Heart right ventricle (tissue), 16 donors: ENCODE measurements at places on chromosomes 7 and 10. TPM values are rescaled to one million over a fixed set of nuclear protein-coding genes. Genes with fewer than 3 reads are reported as not detected.
A peak's percentile ranks its signal among the peaks of the same experiment; 100 is the strongest.

The FAM241B gene
- 3.4 TPM for total RNA-seq

DNA sequence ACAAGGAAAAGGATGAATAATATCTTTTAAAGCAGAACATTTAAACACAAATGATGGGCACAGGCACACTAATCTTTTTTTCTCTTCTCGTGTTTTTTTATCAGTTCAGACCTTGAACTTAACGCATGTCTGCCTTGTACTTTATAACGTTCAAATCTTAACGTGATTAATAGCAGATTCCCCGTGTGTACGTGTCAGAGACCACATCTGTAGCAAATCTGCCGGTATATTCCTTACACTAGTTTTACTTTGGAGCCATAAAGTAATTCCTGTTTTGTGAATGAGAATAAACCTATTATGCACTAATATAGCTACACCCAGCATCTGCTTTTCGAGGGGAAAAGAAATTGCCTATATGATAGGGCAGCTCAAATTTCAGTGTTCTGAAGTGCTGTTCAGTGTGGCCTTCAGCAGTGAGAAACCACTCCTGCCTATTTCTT lies 166.0 kb upstream of the TCF7L2 start:
- no peak for DNase-seq

The PDE6C gene
- not detected for total RNA-seq

DNA sequence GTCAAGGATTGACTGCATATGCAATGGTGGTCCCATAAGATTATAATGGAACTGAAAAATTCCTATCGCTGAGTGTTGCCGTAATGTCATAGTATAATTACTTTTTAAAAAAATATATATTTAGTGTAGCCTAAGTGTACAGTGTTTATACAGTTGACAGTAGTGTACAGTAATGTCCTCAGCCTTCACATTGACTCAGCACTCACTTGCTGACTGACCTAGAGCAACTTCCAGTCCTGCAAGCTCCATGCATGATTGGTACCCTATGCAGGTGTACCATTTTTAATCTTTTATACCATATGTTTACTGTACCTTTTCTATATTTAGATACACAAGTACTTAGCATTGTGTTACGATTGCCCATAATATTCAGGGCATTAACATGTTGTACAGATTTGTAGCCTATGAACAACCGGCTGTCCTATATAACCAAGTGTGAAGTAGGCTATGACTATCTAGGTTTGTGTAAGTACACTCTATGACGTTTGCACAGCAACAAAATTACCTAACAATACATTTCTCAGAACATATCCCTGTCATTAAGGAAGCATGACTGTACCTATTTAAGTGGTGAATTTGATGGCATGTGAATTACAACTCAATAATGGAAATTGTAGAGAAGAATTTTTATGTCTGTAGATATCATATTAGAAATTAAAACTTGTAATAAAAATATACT lies 40.9 kb downstream of the CCNY start:
- no peak for DNase-seq

GRCh38 chr7:102271158-102271798 lies 15.4 kb upstream of the SH2B2 start:
- no peak for DNase-seq

GRCh38 chr7:35007768-35008167 lies 29.5 kb downstream of the DPY19L1 start:
- DNase-seq, result no peak

The MRLN gene
- not detected for total RNA-seq

DNA sequence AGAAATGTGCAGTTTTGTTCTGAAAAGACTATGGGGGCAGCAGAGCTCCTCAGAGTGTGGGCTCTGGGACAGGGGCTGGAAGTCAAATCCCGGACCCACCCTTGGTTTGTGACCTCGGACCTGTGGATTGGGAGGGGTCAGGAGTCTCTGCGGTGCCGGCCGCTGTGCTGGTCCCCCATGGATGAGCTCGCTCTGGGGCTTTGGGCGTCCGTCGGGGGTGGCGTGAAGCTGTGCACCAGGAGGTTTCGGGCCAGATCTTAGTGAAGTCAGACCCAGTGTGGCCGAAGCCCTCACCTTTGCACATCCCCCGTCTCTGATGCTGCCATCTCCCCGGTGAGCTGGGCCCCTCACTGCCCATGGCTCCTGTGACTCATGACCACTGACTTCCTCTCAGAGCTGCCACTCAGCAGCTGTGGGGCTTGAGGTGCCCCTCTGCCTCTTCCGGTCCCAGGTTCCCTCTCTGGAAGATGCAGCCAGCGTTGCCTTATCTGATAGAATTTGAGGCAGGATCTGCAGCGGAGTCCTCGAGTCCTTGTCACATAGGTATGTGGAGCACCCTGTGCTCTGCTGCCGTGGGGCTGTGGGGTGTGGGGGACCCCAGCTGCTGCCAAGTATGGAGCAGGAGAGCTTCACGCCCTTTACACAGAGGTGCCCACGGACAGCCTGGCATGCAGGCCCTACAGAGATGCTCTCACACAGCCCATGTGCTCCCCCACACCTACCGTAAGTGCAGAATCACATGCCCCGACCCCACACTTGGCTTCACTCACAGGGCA lies 11.4 kb upstream of the SCART1 start:
- DNase-seq, result no peak

DNA sequence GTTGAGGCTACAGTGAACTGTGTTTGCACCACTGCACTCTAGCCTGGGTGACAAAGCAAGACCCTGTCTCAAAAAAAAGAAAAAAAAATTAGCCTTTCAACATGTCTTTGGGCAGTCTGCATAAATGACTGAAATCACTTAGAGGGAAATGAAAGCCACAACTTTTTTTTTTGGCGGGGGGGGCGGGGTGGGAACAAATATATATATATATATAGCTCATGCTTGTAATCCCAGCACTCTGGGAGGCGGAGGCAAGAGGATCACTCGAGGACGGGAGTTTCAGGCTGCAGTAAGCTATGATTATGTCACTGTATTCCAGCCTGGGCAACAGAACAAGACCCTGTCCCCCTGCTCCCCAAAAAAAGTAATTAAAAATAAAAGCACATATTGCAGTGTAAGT lies 23.4 kb upstream of the MICU1 start:
- DNase-seq, result no peak

- DNase-seq, result no peak
These were observed 148.6 kb upstream of the LAMB4 start for GRCh38 chr7:108278776-108279175.

DNA sequence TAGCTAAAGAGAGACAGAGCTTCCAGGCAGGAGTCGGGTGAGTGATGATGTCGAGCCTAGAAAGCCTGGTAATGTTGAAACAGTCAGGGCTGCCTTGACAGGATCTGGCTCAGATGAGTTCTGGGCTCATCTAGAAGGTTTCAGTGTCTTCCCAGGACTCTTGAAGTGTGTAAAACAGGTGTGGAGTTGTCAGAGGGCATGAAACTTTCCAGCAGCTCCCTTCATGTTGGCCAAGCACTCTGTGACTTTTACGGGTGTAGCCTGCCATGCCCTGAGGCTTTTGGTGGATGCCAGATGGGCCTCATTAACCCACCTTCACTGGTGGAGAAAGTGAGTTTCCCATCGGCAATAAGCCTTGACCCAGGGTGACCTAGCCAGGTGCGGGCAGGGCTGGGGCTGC lies 66.4 kb upstream of the PDCD4 start:
- no peak for DNase-seq

DNA sequence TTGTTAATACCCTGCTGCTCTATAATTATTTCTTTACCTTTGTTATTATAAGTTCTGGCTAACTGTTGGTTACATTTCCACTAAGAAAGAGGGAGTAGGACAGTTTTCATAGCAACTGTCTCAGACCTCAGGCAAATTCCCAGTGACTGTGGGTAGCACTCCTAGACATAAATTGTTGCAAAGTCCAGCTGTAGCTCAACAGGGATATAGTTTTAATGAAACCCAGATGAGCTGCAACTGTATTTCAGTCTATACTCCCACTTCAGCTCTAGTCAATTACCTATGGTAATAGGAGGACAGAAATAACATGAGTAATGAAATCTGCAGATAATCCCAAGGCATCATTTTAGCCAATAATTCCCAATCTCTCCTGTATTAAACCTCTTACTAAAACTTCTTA lies 103.0 kb upstream of the SEMA3A start:
- DNase-seq, result no peak

DNA sequence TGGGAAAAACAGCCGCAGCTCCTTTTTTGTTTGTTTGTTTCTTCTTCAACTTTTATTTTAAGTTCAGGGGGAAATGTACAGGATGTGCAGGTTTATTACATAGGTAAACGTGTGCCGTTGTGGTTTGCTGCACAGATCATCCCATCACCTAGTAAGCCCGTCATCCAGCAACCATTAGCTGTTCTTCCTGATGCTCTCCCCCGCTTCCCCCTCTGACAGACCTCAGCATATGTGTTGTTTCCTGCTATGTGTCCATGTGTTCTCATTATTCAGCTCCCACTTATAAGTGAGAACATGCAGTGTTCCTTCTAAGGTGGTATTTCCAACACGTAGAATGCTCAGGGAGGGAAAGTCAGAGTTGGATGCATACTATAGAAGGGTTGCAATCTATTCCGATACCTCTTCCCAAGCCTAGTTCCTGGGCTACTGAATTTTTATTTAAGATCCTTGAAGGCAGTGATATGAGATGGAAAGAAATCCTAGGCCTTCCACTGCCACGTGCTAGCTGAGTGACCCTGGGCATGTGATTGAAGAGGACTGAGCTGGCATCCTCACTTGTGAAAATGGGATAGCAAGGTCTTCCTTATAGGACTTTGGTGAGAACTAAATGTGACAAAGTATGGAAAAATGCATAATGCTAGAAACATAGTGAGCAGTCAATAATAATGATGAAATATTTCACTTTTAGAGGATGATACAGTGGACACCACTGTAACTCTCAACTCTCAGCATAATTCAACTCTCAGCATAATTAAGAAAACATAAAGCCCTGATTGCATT lies 278.5 kb downstream of the REEP3 start:
- DNase-seq, result no peak

- DNase-seq, result no peak
These were observed 229.0 kb upstream of the SP4 start for GRCh38 chr7:21198921-21199320.

The ATP6V1F gene
- total RNA-seq, result 139 TPM

GRCh38 chr10:81027223-81027622 lies 489.5 kb downstream of the SH2D4B start:
- no peak for DNase-seq

DNA sequence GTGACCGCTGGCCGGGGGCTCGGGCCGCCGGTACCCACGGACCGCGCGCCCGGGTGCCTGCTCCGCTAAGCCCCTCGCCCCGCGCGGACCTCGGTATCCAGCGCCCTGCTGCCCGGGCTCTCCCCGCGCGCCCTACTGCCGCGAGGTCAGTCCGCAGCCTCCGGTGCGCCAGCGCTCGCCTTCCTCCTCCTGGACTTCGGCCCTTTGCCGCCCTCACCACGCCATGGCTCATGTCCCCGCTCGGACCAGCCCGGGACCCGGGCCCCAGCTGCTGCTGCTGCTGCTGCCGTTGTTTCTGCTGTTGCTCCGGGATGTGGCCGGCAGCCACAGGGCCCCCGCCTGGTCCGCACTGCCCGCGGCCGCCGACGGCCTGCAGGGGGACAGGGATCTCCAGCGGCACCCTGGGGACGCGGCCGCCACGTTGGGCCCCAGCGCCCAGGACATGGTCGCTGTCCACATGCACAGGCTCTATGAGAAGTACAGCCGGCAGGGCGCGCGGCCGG lies 483 bp downstream of the GDF10 start:
- DNase-seq, result no peak

- no peak for DNase-seq
These were observed 25.2 kb upstream of the PLCE1 start for GRCh38 chr10:93968540-93968945.

- peak; percentile 74 for DNase-seq
These were observed 94.1 kb downstream of the PRKAG2 start for GRCh38 chr7:151782598-151783448.

DNA sequence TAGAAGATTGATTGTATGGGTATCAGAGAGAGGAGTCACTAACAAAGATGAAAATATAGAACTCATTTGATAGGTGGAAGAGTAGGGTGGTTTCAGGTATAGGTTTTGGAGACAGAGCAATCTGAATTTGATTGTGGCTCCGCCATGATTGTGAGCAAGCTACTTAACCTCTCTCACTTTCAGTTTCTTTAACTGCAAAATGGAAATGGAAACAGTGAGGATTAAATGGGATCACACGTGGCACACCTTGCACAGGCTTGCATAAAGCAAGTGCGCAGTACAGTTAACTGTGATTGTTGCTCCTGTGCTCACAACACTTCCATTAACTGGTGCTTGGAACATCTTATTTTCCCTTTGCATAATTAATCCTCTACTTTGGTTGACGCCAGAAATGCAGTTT lies 54.9 kb downstream of the ATXN7L1 start:
- no peak for DNase-seq

GRCh38 chr7:28732071-28732869 lies 225.9 kb downstream of the TRIL start:
- peak; percentile 20 for DNase-seq

- DNase-seq, result no peak
These were observed 1.8 kb downstream of the IGFBP3 start for GRCh38 chr7:45919231-45919784.

The OIT3 gene
- 0.39 TPM for total RNA-seq

- peak; percentile 92 for DNase-seq
These were observed 7.9 kb downstream of the CPED1 start for GRCh38 chr7:120996333-120996987.

DNA sequence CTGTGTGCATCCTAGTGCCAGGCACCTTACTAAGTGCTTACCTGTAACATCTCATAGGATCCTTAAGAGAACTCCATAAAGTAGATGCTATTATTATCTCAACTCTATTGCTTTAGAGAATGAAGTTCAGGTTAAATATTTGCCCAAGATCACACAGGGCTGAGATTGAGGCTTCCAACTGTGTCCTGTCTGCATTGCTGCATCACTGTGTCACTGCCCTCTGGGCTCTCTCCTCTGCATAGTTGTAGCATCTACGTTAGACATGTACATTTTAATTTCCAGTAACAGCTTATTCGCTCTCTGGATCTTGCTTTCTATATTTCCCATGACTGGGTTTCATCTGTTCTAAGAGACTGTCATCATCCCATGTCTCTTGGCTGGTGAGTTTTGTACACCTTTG lies 63.6 kb upstream of the FZD8 start:
- DNase-seq, result no peak
